ENCODE measurements at places on chromosomes 4 and X. TPM values are rescaled to one million over a fixed set of nuclear protein-coding genes. Genes with fewer than 3 reads are reported as not detected.

- H3K36me3 ChIP-seq: no peaks in the 10 kb centered on the region
- no peak overlapping the region for H3K27ac ChIP-seq
- H3K4me1 ChIP-seq: peaks cover 4% of the 10 kb centered on the region
- DNase-seq: no peak
Measured at GRCh38 chrX:72381439-72382201, 75.9 kb upstream of the CITED1 start.

- no peak overlapping the region for H3K4me3 ChIP-seq
- no peak for DNase-seq
- no peaks in the 10 kb centered on the region for H3K4me1 ChIP-seq
- no peaks in the 10 kb centered on the region for H3K36me3 ChIP-seq
- H3K27me3 ChIP-seq: peaks cover 2% of the 10 kb centered on the region
Measured at GRCh38 chr4:144374065-144374464, 233.5 kb upstream of the GYPA start.

The SMPX gene
- not detected for total RNA-seq

- no peaks in the 10 kb centered on the region for H3K4me1 ChIP-seq
- peaks cover 14% of the 10 kb centered on the region for H3K36me3 ChIP-seq
- H3K27ac ChIP-seq: no peak overlapping the region
- no peaks in the 10 kb centered on the region for H3K27me3 ChIP-seq
Measured at GRCh38 chr4:105767579-105767978, 59.0 kb downstream of the GSTCD start.

The ERAS gene
- not detected for total RNA-seq

DNA sequence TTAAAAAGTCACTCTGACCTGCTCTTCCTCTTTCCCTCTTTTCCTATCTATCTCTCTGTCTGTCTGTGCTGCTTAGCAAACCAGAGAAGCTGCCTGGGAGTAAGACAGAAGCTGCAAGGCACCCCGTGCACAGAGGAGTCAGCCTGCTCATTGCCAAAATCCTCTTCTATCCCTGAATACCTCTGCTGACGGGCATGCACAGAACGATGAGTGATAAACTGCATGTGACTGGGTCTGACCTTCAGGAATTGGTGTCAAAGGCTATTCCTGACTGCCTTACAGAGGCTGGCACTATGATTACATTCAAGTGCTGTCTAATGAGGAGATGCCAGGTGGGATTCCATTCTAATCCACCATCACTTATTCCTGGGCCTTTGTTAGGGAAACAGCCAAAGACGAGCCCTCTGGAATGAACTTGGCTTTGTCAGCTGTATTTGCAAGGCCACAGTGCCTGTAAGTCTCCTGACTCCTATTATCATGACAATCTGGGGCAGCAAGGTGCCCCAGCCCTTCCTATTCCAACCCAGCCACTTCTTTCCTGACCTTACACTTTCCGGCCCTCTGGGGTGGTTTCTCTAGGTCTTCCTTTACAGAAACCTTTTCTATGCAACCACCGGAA lies 45.4 kb upstream of the CTAG2 start:
- peaks cover 5% of the 10 kb centered on the region for H3K4me1 ChIP-seq
- peaks cover 32% of the 10 kb centered on the region for H3K36me3 ChIP-seq
- H3K27ac ChIP-seq: no peak overlapping the region
- DNase-seq: no peak

GRCh38 chrX:70960730-70961129 lies 29.8 kb upstream of the SLC7A3 start:
- H3K27ac ChIP-seq: no peak overlapping the region
- H3K4me3 ChIP-seq: no peak overlapping the region
- no peaks in the 10 kb centered on the region for H3K4me1 ChIP-seq
- no peaks in the 10 kb centered on the region for H3K36me3 ChIP-seq
- DNase-seq: no peak

DNA sequence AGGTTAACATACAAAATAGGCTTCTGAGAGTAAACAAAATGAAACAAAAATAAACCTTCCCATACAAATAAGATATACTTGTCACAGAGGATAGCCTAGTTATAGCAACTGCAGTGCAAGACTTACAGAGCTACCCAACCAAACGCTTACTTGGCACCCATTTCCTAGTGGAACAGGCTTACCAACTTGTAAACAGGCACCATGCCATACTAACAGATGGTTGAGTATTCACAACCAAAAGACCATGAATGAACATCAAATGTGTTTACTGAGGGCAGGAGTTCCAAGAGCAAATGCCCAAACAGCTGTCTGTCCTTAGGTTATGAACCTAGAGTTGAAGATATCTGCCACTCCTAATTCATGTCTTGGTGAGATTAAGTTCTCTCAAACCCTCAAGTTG lies 2629.2 kb downstream of the PCDH7 start:
- no peak for DNase-seq
- H3K4me1 ChIP-seq: no peaks in the 10 kb centered on the region
- no peak overlapping the region for H3K4me3 ChIP-seq
- H3K27ac ChIP-seq: no peak overlapping the region
- no peaks in the 10 kb centered on the region for H3K36me3 ChIP-seq

Measured in activated CD4-positive, alpha-beta T cell treated with anti-CD3 and anti-CD28 coated beads, Interleukin-2, amount 10 ng/mL, durations not matched to agents 7 days and 5 days (primary cell).